ENCODE measurements at places on chromosomes 7 and 10.
A peak's percentile ranks its signal among the peaks of the same experiment; 100 is the strongest.

GRCh38 chr10:78251016-78251385 is 217.3 kb downstream of the RPS24 start:
- peaks cover 36% of the 10 kb centered on the region for H3K4me1 ChIP-seq
- DNase-seq, result no peak
- no peak overlapping the region for H3K27ac ChIP-seq
- no peaks in the 10 kb centered on the region for H3K27me3 ChIP-seq
- no peak overlapping the region for H3K4me3 ChIP-seq
- no peaks in the 10 kb centered on the region for H3K36me3 ChIP-seq

DNA sequence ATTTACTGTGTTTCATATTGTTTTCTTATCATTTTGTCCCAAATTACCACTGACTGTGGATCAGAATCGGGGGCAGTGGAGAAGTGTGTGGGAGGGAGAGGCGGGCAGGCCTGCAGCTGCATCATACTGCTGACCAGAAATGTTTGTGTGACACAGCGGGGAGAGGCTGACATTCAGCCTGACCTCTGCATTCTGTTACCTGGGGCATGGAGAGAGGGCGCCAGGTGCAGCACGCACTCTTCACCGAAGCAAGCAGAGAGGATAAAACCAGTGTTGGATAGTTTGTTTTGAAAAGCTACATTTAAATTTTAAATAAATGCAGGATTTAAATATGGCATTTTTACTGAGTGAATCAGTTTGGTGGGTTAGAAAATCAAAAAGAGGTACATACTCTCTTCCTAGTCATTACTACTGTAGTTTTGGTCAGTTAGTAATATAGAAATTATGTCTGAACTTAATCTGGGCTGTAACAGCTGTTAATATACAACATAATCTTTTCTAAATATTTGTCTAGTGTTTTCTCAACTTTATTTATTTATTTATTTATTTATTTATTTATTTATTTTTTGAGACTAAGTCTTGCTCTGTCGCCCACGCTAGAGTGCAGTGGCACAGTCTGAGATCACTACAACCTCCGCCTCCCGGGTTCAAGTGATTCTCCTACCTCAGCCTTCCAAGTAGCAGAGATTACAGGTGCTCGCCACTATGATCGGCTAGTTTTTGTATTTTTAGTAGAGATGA is 8.8 kb upstream of the STMP1 start:
- no peaks in the 10 kb centered on the region for H3K27me3 ChIP-seq
- no peak overlapping the region for H3K4me3 ChIP-seq
- no peak for DNase-seq
- H3K27ac ChIP-seq, result no peak overlapping the region

DNA sequence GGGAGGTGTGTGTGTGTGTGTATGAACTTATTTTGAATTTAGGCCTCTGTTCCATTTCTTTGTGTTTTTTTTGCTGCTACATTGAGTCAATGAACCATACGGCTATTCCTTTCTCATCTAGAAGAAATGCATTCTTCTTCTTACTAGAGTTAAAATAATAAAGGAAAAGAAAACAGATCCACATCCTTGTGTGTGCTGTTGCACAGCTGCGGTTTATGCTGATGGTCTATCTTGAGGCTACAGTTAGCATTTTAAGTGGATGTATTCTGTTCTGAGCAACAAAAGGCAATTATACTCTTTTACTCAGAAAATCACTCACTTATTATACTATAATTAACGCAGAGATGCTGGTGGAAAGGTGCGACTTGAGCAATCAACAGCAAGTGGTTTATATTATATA is 615.0 kb upstream of the MBL2 start:
- H3K4me1 ChIP-seq, result no peaks in the 10 kb centered on the region
- DNase-seq, result no peak
- H3K36me3 ChIP-seq, result no peaks in the 10 kb centered on the region
- H3K27ac ChIP-seq, result no peak overlapping the region

DNA sequence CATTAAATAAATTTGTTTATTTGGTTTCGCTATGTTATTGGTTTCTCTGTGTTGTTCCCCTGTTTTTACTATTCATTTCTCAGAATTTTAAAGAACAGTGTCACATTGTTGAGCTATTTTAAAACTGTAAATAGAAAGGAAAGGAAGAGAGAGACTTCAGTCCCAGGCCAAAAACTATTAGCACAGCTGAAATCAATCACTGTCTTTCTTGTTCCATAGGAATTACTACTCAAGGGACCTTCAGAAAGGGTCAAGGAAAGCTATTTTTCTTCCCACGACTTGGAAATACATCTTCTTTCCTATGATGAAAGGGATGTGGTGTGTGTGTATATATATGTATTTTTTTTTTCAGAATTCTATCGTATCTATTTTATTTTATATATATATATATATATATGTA is 29.0 kb upstream of the GNAT3 start:
- no peaks in the 10 kb centered on the region for H3K4me1 ChIP-seq
- DNase-seq, result no peak
- no peak overlapping the region for H3K27ac ChIP-seq
- no peak overlapping the region for H3K4me3 ChIP-seq

DNA sequence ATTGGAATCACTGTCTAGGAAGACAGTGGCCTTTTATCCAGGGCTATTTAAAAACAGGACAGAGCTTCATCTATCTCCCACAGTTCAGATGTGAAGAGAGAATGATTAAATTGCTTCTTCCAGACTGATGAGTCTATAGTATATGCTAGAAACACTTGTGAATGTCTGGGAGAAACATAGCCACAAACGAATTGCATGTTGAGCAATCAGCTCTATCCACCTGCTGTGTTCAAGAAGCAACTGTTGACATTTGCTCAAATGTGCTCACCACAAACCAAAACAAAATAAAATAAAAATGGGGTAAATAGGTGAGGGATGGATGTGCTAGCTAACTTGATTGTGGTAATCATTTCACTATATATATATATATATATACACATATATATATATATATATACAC is 195.1 kb downstream of the HECW1 start:
- H3K27ac ChIP-seq, result no peak overlapping the region
- H3K36me3 ChIP-seq, result no peaks in the 10 kb centered on the region
- no peak overlapping the region for H3K4me3 ChIP-seq
- DNase-seq, result no peak
- H3K4me1 ChIP-seq, result peaks cover 14% of the 10 kb centered on the region

DNA sequence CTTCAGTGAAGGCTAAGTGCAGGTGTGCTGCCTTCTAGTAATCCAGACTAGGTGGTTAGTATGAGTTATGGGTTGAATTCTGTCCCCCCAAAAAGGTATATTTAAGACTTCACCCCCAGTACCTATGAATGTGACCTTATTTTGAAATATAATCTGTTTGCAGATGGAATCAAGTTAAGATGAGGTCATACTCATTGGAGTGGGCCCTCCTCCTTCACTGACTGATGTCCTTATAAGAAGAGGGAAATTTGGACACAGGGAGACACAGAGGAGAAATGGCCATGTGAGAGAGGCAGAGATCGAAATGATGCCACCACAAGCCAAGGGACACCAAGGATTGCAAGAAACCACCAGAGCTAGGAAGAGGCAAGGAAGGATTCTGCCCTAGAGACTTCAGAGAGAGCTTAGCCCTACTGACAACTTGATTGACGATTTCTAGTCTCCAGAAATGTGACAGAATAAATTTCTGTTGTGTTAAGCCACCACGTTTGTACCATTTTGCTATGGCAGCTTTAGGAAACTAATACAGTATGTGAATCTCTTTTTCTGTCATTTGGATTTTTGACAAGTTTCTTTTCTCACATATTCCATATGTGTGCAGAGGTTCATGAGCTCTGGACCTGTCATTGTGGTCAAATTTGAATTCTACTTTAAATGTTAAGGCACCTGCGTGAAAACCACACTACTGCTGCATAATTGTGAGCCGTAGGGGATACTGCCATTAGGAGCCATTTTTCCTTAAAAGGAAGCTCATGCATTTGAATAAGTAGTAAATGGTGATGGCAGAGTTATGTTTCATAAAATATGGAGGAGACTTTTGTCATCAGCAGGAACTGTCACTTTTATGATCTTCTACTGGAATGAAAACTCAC is 2.6 kb upstream of the RPA3 start:
- peaks cover 23% of the 10 kb centered on the region for H3K4me1 ChIP-seq
- DNase-seq, result no peak
- no peaks in the 10 kb centered on the region for H3K27me3 ChIP-seq
- peaks cover 11% of the 10 kb centered on the region for H3K36me3 ChIP-seq

DNA sequence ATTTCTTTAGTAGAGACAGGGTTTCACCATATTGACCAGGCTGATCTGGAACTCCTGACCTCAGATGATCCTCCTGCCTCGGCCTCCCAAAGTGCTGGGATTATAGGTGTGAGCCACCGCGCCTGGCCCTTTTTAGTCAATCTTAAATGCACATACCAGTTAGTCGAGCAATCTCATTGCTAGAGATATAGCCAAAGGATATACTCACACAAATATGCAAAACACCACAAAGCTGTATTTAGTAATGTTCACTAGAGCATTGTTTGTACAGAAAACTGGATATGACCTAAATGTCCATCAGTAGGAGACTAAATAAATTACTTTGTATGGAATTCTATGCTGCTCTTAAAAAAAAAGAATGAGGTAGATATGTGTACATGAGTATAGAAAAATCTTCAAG is 24.5 kb upstream of the IL6 start:
- no peak for DNase-seq
- H3K36me3 ChIP-seq, result no peaks in the 10 kb centered on the region
- peaks cover 38% of the 10 kb centered on the region for H3K4me1 ChIP-seq
- H3K27ac ChIP-seq, result no peak overlapping the region

DNA sequence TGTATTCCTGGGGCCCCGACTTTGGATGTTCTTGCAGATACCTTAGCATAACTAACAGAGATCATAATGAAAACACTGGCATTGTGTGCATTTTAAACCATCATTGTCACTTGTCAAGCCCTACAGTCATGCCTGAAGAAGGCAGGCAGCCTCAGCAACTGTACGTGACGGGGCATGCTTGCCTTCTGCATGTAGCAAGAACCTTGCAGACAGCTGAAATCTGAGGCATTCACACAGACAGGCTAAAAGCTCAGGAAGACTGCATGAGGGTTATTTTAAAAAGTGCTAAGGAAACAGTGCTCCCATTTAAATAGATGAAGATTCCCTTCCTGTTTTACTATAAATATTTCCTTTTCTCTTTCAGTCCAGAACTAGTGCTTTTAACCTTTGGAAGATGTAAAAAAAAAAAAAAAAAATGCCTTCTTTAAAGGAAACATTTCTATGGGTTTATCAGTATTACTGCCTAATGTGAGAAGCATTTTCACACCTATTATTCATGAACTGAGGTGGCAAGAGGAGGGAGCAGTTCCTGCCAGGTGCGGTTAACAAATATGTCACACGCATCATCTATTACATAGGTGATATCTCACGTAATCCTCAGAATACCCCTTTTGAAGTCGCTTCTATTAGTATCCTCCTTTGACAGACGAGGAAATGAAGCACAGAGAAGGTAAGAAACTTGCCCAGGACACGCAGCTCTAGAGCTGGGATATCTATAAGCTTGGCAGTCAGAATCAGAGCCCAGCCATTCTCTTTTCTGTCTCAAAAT is 88.1 kb downstream of the PRKCQ start:
- no peaks in the 10 kb centered on the region for H3K27me3 ChIP-seq
- peak overlapping the region; percentile 37 for H3K27ac ChIP-seq
- no peak overlapping the region for H3K4me3 ChIP-seq
- peaks cover 36% of the 10 kb centered on the region for H3K4me1 ChIP-seq
- DNase-seq, result no peak
- peaks cover 57% of the 10 kb centered on the region for H3K36me3 ChIP-seq

DNA sequence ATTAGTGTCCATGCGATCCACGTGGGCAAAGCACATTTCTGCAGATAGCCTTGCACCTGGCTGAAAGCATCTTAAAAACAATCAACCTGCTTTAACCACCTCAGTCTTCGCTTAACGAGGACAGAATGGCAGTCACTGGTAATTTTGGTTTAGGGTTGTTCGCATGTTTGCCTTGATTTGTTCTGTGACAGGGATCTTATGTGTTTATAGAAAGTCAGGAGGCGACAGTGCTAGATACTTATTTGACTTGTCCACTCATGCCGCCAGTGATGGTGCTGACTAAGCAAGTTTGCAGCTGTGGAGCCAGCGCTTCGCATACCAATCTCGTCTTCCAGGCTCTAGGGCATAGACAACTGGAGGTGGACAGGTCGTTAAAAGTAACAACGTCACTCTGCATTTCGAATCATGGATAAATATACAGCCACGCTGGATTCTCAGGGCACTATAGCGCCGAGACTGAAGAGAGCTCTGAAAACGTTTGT is 1.2 kb upstream of the TMEM243 start:
- no peak for DNase-seq
- H3K27ac ChIP-seq, result peak overlapping the region; percentile 6
- peaks cover 13% of the 10 kb centered on the region for H3K27me3 ChIP-seq
- H3K4me1 ChIP-seq, result peaks cover 26% of the 10 kb centered on the region
- peak overlapping the region; percentile 99 for H3K4me3 ChIP-seq
- peaks cover 18% of the 10 kb centered on the region for H3K36me3 ChIP-seq

DNA sequence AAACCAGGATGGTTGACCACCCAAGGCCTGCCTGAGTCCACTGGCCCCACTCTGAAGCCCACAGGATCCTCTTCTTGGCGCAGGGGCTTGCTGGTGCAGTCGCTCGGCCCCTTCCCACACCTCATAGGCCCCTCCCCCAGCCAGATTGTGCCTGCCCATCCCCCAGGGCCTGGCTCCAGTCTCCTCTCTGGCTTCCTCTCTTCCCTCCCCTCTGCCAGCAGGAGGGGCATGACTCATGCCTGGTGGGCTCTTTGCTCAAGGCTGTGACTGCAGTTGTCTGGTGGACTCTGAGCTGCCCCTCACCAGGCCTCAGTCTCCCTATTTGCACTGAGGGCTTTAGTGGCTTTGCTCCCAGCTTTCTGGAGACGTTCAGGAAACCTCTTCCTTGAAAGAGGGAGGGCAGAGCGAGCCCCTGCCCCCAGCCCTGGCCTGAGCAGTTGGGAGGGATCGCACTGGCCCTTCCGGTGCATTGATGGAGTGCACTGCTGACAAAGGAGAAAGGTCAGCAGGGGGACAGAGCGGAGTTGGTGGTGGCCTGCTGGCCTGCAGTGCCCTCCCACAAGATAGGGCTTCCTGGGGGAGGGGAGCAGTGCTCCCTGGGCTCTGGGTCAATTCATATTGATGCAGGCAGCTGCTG is 60.7 kb downstream of the ZMIZ1 start:
- no peak overlapping the region for H3K4me3 ChIP-seq
- H3K36me3 ChIP-seq, result no peaks in the 10 kb centered on the region
- DNase-seq, result no peak
- H3K27ac ChIP-seq, result no peak overlapping the region

DNA sequence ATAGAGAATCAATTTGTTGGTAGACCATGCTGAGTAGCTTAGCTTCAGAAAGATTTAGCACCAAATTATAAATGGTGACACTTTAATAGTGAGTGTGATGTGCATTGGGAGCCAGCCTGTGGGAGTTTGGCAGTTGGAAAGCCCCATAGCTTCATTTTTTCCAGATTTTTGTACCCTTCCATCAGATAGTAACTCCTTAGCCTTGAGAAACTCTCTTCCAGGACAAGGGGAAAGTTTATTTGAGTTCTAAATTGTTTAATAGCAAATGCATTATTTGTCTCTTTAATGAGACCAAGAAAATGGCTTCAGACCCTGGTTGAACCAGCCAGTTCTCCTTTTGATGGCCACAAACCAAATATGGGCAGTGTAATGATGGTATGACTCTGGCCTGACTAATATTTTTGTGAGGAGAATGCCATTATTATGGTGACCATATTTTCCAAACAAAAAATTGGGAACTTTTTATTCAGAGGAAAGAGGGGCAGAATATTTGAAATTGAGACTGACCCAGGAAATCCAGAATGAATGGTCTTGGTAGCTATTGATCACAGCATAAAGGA is 49.8 kb downstream of the PLCE1 start:
- no peaks in the 10 kb centered on the region for H3K4me1 ChIP-seq
- no peaks in the 10 kb centered on the region for H3K36me3 ChIP-seq
- H3K4me3 ChIP-seq, result no peak overlapping the region
- no peak overlapping the region for H3K27ac ChIP-seq

- H3K27me3 ChIP-seq, result peaks cover 4% of the 10 kb centered on the region
- H3K27ac ChIP-seq, result peak overlapping the region; percentile 100
- H3K4me3 ChIP-seq, result peak overlapping the region; percentile 74
- peaks cover 70% of the 10 kb centered on the region for H3K4me1 ChIP-seq
- peak; percentile 85 for DNase-seq
These were observed 98.6 kb downstream of the GRK5 start for GRCh38 chr10:119305860-119306513.

All from activated T-helper 2 cell treated with anti-CD3 and anti-CD28 coated beads, Interferon-gamma antibody, Interleukin-2, Interleukin-4, amounts not matched to agents 10 μg/mL and 5 μg/mL and 100 μg/mL, durations not matched to agents 14 hours and 24 hours and 36 hours (primary cell).